ENCODE measurements at places on chromosomes 13 and 19.
A peak's percentile ranks its signal among the peaks of the same experiment; 100 is the strongest.

DNA sequence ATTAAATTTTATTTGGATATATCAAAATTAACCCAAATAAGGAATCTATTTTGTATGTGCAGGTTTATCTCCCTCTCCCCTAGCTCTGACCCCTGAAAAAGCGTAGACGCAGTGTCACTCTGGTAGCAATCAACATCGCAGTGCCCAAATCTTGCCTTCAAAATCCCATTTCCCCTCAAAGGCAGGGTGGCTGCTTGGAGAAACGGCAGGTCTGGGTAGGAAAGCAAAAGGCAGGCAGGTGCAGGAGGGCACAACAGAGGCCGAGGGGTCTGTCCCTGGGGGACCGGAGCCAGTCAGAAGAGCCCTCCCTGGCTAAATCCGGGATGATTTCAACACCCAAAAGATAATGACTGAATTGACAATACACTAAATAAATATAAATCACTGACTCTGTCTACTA, 41.9 kb downstream of the NAXD start:
- no peak for DNase-seq

- DNase-seq, result no peak
Measured at GRCh38 chr19:46607448-46607841, 6.3 kb downstream of the CALM3 start.

DNA sequence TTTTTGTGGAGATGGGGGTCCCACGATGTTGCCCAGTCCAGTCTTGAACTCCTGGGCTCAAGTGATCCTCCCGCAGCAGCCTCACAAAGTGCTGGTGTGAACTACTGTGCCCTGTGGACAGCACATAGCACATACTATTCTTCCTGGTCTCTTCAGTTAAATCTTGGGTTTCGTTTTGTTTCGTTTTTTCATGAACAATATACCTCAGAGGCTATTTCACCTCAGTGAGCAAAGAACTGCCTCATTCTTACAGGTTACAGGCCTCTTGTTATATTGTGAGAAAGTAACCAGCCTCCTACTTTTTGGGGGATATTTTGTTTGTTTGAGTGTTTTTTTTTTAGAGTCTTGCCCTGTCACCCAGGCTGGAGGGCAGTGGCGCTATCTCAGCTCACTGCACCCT, 1.3 kb upstream of the C3 start:
- no peak for DNase-seq

GRCh38 chr13:52130641-52131040, 1.8 kb upstream of the NEK5 start:
- DNase-seq, result no peak

DNA sequence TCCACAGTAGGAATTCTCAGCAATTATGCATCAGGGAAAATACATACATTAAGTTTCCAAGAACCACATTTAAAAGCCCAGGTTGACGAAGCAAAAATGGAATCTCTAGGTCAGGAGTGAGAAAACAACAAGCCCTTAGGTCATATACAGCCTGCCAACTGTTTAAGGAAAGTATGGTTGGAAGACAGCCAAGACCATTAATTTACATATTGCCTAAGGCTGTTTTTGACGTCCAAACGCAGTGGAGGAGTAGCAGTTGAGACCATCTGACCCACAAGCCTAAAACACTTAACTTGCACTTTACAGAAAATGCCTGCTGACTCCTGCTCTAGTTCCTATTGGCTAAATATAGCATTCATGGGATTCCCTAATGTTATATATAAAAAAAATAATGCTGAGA, 299.0 kb downstream of the ITGBL1 start:
- DNase-seq, result peak; percentile 85

GRCh38 chr13:75769141-75769905, 133.2 kb downstream of the LMO7 start:
- DNase-seq, result peak; percentile 80

DNA sequence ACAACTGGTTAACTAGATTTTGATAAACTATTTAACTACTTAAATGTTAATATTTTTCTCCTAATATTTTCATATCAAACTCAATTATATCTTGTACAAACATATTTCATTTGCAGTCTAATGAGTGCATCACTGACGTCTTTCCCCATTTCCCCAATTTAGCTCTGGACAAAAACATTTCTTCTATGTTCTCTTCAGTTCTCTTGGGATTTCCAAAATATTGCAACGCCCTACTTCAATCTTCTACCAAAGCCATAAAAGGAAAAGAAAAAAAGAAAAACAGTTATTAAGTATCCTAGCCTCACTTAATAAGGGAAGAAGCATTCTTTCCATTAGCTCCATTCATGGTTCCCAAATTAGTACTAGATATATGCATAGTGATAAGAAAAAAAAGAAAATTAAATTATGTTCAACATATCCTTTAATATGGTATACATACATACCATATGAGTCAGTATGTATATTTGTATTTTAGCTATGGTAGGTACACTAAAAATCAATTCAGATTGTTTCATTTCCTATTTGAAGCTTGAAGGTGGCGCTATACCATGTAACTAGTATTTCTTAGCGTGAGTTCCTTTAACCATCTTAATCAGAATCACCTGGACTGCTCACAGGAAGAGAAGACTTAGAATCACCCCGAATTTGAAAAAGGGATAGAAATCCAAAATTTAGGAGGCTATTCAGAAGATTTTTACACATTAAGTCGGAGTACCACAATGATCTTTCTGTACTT, 9.9 kb downstream of the FBXL3 start:
- DNase-seq, result no peak

GRCh38 chr13:35988648-35989081, 142.5 kb downstream of the DCLK1 start:
- no peak for DNase-seq

- DNase-seq, result no peak
Measured at GRCh38 chr19:7888826-7889217, 512 bp downstream of the LRRC8E start.

DNA sequence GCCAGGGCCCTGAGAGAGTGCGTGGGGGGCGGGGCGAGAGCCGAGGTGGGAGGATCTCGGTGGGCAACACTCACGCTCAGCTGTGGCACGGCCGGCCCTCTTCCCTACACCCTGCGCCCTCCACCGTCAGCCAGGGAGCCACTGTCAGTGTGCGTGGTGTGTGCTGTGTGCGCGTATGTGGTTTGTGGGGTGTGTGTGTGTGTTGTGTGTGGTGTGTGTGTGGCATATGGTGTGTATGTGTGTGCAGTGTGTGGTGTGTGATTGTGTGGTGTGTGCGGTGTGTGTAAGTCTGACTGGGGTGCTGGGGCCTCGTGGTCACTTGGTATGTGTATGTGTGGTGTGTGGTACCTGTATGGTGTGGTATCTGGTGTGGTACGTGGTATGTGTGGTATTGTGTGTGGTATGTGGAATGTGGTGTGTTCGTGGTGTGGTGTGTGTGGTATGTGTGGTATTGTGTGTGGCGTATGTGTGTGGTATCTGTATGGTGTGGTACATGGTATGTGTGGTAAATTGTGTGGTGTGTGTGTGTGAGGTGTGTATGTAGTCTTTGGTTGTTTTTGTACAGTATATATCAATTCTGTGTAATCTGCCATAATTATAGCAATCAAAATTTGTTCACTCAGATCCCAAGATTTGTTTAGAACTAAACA, 5.1 kb downstream of the GRK1 start:
- no peak for DNase-seq

GRCh38 chr13:20412691-20413355, 112.8 kb downstream of the CRYL1 start:
- DNase-seq, result no peak

GRCh38 chr19:50290011-50290410, 39.2 kb downstream of the KCNC3 start:
- no peak for DNase-seq

GRCh38 chr13:28055357-28055756, 45.0 kb downstream of the FLT3 start:
- DNase-seq, result no peak

DNA sequence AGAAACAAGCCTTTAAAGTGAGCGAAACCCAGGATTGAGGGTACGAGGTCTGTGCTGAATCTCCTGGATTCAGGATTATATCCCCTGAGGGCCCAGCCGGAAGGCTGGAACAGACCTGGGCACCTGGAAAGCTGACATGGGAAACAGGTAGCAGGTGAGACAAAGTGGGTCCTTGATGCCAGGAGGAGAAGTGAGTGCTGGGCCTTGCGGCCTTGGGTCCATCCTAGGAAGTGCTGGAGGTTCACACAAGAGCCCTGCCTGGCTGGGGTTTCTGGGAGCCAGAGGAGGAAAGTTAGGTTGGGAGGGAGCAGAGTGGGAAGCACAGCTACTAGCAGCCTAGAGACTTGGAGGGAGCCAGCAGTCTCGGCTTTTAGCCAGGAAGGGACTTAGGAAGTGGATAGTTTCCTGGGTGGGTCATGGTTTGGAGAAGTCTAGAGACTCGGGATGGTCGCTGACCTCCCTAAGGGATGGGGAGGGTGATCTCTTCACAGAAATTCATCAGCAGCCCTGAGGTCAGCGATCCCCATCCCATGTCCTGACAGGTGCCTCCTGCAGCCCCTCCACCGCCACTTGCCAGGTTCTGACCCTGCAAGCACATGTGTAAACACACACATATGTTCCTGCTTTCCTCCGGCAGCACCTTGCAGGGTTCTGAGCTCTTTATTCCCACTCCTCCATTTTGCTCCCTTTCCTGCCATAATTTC, 29.4 kb upstream of the ZNF492 start:
- DNase-seq, result no peak

DNA sequence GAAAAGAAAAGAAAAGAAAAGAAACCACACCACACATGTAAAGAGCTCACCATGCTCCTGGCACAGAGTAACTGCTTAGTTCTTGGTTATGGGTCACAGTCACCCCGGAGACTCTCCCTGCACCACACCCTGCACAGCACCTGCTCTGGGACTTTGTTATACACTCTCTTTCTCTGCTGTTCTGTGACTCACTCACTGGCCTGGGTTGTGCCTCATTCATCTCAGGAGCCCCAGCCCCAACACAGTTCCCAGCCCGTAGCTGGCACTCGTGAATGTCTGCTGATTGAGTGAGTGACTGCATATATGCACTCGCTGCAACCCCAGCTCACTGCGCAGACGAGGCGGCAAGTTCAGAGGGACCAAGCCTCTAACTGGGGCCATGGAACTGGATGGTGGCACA, 22.9 kb upstream of the ZNF507 start:
- DNase-seq, result no peak

GRCh38 chr19:18261474-18261873, 12.8 kb downstream of the IQCN start:
- DNase-seq, result no peak

DNA sequence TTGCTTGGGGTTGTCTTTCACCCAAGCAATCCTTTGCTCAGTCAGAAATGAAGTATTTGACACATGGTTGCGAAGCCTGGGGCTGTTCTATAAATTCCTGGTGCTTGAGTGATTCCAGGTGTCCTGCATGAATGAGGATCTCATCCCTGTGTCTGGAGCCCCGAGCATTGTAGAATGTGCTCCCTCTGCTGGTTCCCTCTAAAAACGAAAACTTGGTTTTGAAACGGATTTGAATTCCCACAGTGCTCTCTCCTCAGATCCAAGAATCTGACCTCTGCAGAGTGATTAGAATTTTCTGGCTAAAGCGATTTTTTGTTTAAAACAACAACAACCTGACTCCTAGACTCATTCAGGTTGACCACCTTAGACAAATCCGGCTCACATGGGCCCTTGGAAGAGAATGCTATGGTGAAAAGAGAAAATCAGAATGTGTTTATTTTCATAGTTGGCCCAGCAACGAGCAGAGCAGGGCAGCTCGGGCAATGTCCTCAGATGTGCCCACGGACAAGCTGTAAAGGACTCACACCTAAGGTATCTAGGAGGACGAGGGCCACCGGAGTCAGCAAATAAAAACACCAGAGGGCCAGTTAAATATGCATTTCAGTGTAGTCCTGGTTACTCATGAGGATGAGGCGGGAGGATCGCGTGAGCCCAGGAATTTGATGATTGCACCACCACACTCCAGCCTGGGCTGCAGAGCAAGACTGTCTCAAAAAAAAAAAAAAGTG, 8.7 kb upstream of the ATP12A start:
- DNase-seq, result peak; percentile 85

DNA sequence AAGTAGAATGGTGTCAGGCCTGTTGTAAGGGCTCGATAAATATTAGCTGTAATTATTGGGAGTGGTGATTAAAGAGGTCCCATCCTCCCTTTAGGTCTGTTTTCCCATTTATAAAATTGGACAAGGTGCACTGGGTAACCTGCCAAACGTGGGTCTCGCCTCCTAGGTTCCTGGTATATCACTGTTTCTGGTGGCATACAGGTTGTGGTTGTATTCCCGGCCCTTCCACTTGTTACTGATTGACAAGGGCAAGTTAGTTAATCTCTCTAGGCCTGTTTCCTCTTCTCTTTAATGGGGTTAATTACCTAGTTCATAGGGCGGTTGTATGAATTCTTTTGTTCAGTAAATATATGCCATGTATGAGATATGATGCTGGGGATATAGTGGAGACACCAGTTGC, 1.5 kb downstream of the PPP2R1A start:
- no peak for DNase-seq
